ENCODE measurements at places on chromosomes 3 and 15. TPM values are rescaled to one million over a fixed set of nuclear protein-coding genes. Genes with fewer than 3 reads are reported as not detected.

The TM4SF18 gene
- total RNA-seq: 81.6 TPM

The CKMT1A gene
- not detected for total RNA-seq

The PEX11A gene
- total RNA-seq: 4.7 TPM

The FBXO40 gene
- under 0.01 TPM for total RNA-seq

The LDHAL6B gene
- total RNA-seq: not detected

The SERP1 gene
- 198 TPM for total RNA-seq

The SH3GL3 gene
- 0.07 TPM for total RNA-seq

The ADAMTS7 gene
- total RNA-seq: 6.6 TPM

DNA sequence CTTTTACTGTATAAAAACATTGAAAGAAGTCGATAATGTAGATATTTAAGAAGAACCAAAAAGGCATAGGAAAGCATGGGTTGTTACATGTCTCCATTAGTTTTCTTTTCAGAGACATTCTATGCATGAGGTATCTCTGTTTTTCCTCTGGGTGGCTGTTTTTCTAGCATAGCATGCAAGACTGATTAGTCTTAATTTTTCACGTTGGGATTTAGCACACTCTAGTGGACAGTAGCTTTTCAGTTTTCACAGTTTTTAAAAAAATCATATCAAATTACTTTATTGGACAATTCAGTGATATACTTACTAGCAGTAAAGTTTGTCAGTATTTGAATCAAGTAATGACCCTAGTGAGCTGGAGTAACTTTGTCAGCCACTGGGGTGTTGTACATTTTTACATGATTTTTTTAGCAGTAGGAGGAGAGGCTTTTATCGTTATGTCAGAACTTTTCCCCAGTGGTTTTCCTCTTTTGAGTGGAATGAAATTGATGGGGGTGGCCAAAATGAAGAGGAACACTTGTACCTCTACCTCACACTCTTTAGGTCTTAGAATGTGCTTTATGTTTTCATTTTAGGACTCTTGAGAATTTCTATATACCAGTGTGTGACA lies 57.2 kb downstream of the SEC22A start:
- DNase-seq: peak; percentile 19

DNA sequence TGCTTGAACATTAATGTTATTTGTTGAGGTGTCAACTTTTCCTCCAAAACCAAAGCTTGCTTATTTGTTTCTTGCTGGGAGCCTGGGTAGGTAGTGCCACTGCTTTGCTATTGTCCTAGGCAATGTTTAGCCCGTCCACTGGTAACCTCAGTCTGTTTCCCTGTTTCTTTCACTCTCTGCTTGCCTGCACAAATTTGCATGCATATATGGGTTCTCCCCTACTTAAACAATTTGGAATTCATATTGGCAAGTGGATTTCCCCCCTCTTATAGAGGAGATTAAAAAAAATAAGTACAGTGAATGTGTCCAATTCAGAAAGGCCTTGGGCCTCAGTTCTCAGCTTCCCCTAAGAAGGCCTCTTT lies 45.0 kb upstream of the BOC start:
- DNase-seq: no peak

DNA sequence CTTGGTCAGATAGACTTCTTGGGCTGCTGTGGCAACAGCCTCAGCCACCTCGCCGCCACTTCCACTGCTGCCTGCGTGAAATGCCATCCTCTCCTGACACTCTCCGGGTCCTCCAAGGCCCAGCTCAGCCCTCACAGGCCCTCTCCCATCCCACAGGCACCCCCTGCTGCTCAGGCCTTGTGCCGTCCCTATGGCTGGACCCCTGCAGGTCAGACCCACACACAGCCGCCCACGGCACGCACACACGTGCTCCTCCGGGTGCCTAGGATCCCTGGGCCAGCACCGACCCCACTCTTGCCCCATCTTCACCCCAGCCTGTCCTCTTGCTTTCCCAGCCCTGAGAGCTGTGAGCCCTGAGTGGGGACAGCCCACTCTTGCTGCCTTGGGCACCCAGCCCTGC lies 19.7 kb downstream of the CFAP100 start:
- DNase-seq: no peak

GRCh38 chr3:116033516-116033915 lies 410.2 kb downstream of the GAP43 start:
- no peak for DNase-seq

- no peak for DNase-seq
These were observed 21.5 kb downstream of the LARS2 start for GRCh38 chr3:45409921-45410320.

- no peak for DNase-seq
These were observed 135.6 kb downstream of the KCNMB2 start for GRCh38 chr3:178671791-178672190.

DNA sequence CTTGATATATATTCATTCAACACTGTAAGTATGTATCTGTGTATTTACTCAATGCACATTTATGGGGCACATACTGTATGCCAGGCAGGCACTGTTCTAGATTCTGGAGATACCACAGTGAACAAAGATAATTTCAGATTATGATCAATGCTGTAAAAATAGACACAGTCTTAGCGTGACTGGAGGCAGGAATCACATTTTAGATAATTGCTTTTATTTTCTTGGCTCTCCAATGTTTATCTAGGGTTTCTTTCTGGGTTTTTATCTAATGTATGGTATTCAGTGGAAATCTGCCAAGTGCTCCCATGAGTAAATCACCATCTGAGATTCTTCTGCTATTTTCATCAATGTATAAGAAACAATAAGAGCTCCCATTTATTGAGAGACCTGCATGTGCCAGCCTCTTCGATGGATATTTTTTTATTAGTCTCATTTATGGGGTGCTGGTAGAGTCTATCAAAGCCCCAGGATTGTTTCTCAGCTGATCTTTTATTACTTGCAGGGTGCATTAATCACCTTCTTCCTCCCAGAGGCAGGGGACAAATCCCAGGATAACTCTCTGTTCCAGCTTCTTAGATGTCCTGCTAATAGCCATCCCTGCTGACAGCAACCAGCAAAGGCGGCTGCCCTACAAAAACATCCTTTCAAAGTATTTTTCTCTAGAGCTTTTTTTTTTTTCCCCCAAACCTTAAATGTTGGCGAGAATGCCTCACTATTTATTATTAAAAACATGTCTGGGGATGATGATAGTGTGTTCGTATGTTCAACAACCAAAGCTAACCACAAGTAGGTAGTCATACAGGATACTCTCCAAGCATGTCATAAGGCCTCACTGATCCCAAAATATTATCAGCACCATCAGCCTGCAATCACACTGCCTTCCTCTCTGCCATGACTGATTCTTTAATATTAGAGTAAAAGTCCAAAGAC lies 331.0 kb upstream of the RASGRP1 start:
- no peak for DNase-seq

DNA sequence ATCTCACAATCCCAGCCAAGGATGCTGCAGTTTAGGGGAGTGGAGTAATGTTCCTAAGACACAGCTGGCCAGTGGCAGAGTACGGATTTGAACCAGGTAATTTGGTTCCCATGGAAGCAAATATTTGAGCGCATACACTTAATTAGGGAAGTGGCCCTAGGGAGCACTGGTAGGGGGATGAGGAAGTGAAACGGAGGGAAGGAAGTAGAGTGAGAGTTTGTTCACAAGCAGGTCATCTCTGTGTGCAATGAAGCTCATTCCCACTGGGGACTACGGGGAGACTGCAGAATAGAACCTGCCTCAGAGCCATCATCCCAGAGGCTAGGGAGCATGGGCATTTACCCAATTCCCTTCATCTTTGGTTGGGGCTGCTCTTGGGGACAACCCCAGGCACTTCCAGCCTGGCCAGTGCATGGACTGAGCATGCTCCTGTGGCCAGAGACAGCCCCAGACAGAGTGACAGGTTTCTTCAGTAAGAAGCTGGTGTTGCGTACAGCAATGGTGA lies 317.2 kb upstream of the PROK2 start:
- no peak for DNase-seq

GRCh38 chr15:41928100-41928499 lies 34.2 kb upstream of the SPTBN5 start:
- DNase-seq: no peak

DNA sequence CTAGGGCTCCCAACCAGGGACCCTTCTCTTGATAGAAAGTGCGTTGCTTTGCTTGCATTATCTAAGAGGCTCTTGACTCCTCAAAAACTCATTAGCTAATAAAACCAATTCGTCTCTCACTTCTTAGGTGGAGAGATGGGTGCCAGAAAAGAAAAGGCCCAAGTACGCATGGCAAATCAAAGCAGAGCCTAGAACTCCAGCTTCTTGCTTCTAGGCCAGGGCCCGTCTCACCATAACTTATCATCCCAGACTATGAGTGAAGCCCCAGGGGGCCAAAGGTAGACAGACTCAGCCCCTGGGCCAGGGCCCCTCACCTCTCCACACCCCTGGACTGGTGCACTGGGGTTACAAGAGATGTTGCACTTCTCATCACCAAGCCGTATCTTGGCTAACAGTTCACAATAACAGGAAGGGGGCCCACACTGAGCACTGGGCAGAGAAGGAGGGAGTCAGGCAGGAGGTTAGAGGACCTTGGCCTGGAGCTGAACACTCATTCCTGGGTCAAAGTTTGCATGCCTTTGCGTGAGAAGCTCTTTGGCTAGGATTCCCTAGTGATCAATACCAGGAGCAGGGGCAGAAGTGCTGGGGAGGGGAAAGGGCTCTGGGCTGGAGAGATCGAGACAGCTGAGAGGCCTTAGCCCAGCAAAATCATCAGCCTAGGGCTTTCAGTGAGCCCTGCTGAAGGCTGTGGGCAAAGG lies 5.4 kb upstream of the CYP1A1 start:
- no peak for DNase-seq

GRCh38 chr3:99867594-99868310 lies 50.1 kb downstream of the CMSS1 start:
- no peak for DNase-seq

DNA sequence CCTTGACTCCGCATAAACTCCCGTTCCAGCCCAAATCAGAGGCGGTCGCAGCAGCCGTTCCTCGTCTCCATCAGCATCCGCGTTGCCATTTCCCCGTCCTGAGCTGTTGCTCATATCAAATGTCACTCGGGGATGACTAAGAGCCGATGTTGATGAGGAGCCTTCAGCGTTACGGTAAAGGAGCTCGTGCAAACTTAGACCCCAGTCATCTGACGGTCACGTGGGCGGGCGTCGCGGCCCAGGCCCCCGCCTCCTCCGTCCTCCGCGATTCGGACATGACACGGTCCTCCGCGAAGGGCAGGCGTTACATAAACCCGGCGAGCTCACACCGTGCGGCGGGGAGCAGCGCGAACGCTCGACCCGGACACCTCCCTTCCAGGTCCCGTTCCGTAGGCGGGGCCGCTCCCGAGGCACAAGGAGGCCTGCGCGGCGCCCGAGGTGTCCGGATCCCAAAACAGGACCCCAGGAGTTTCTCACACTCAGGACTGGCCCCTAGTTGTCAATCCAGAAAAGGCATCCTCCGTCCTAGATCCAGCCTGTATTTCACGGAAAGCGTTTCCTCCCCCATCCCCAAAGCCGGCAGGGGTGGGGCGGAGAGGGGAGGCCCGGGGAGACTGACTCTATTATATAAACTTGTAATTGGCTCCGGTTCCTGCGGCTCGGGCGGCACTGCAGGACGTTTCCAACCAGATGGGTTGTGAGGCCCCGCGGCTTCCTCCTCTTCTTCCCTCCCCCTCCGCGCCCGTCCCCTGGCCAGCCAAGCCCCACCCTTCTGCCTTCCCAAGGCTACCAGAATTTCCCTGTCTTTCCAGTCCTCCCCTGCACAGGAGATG lies 100.0 kb upstream of the IGF1R start:
- DNase-seq: no peak

GRCh38 chr15:96053031-96053780 lies 277.3 kb upstream of the NR2F2 start:
- no peak for DNase-seq

- no peak for DNase-seq
These were observed 52.0 kb upstream of the TRPM1 start for GRCh38 chr15:31153531-31153930.

- peak; percentile 57 for DNase-seq
These were observed 47.6 kb downstream of the LARS2 start for GRCh38 chr3:45435961-45436360.

DNA sequence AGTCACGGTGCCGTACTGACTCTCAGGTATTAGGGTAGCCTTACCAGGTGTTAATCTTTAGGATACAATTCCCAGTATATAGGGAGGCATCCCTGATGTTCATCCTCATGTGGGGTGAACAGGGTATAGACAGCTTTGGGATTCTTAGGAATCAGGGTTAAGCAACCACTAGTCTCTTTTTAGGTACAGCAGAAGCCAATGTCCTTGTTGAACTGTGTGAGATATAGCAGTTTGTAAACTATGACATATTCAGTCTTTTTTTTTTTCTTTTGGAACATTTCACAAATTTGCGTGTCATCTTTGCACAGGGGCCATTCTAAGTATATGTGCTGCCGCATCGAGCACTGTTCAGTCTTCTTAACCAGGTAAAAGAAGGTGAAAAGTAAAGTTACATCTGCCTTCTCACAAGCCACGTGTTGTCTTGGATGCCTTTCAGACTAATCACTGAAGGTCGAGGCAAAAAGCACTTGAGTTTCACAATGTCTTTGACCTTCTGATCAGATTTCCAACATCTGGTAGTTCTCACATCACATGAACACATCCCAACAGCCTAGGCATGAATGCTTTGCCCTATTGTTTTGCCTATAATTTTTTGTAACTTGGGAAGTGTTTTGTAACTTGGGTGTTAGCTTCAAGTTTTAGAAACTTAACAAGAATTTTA lies 17.2 kb downstream of the TSEN2 start:
- no peak for DNase-seq

- DNase-seq: no peak
These were observed at the start of gene PAQR5 for GRCh38 chr15:69298697-69299441. TSS of gene PAQR5 (plus strand) at chr15:69298912. CDS start at chr15:69360081, 61,169 bp downstream.

DNA sequence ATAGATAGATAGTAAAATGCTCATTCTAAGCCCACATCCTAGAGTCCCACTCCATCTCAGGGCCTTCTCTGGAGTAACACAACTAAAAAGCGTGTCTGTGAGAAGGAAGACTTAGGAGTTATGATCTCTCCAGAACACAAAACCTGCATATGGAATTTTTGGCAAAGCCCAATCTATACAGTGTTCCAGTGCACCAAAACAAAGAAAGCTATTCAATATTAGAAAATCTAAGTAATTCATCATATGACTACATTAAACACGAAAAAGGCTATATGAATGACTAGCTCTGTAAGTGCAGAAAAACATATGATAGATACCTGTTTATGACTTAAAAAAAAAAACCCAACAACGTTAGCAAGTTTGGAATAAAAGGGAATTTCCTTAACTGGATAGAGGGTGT lies 27.7 kb downstream of the MTMR10 start:
- no peak for DNase-seq

DNA sequence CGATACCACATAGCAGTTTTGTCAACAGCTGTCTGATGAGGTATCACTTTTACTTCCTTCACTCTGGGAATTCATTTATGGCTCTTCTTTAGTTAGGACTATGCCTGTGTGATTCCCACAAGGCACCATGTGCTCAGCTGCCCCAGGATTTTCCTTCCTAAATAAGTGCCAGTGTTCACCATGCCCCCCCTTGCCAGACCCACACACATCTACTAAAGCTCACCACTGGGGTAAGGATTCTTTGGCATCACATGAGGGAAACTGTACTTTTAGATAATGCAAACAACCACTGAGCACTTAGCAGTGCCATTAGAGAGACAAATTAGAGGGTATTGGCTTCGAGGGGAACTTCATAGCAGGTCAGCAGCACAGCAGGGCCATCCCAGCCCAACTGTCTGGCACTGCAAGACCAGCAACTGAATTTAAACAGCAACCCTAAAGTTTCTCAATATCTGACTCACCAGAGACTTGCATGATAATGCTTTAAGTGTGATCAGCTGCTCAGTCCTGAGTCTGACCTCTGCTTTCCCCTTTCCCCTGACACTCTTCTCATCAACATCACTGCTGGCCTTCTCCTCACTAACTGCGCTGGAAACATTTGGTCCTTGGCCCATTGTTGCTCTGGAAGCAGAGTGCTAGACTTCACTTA lies 114.3 kb downstream of the STAC start:
- DNase-seq: no peak

- peak; percentile 3 for DNase-seq
These were observed 910.0 kb upstream of the ROBO1 start for GRCh38 chr3:80677796-80678195.

All from pulmonary artery endothelial cell (primary cell).